ENCODE measurements at places on chromosomes 3 and 15.

DNA sequence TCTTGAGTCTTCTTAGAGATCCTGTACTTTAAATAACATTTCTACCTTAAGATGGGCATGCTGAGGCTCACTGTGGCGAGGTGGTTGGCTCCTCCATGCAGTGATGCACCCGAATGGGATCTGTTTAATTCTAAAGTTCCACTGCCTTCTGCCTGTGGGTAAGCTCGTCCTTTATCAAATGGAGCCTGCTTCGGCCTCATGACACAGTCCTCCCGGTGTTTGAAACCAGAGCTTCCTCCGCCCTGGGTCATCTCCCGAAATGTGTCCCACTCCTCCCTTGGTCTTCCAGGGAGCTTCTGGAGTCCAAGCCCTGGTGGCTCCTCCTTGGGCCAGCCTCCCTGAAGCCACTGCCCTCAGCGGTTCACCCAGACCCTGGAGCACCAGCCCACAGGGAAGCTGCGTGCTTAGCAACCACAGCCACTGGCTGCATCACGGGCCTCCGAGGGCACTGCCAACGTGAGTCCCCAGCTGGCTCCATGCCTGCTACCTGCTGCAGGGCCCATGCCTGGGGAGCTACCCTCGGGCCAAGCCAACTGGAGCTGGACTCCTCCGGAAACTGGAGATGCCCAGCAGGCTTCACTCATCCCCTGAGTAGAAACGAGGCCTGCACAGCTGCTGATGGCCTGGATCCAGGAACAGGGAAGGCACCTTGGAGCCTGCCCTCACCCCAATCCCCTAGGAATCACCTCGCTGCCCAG lies 3.3 kb downstream of the RHCG start:
- no peak for DNase-seq

DNA sequence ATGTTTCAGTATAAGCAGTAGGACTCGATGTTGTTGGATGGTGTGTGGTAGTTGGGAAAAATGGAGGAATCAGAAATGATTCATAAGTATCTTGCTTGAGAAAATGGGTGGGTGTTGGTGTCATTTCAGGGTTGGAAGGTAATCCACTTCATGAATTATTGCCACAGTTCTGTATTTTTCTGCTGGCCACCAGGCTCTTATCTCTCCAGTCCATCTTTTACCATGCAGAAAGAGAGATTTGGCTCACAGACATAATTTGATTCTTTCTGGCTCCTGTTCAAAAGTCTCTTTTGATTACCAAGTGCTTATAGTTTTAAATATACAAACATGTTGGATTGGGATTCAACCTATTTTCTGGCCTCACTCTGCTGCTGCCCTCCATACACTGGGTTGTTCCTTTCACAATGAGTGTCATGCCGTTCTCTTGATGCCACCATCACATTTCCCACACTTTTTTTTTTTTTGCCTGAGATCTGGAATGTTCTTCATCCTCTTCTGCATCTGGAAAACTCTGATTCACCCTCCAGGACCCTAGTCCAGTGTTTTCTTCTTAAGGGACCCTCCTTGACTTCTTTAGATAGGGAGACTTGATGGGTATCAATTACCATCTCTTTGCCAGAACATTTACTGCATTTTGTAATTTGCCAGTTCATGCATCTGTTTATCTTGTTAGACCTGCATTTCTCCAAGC lies 69.4 kb upstream of the GAP43 start:
- no peak for DNase-seq

DNA sequence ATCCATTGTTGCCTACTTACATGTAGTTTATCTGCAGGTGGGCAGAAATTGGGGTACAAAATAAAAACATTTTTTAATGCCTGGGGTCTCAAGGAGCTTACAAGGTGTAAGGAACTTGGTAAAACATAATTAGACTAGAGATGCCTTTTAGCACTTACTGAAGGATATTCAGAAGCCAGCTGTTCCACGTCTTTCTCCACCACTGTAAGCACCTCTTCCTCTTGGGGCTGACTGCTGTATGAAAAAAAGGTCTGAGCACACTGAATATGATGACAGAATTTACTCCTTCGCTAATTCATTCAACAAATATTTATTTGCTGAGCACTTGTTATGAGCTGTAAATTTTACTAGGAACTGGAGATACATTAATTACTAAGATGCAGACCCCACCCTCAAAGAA lies 539.1 kb downstream of the UNC13C start:
- no peak for DNase-seq

- no peak for DNase-seq
Observed at GRCh38 chr15:78492872-78493271, 14.5 kb upstream of the HYKK start.

DNA sequence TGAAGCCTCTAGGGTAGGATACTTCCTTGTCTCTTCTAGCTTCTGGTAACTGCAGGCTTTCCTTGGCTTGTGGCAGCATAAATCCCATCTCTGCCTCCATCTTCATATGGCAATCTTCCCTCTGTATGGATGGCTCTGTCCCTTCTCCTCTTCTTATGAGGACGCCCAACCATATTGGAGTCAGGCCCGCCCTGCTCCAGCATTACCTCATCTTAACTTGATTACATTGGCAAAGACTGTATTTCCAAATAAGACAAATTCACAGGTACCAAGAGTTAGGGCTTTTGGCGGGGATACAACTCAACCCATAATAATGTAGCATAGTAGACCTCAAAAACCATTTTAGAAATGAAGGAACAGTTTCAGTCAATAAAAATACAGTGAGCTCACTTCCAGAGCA lies 75.4 kb downstream of the BDH1 start:
- DNase-seq = no peak

DNA sequence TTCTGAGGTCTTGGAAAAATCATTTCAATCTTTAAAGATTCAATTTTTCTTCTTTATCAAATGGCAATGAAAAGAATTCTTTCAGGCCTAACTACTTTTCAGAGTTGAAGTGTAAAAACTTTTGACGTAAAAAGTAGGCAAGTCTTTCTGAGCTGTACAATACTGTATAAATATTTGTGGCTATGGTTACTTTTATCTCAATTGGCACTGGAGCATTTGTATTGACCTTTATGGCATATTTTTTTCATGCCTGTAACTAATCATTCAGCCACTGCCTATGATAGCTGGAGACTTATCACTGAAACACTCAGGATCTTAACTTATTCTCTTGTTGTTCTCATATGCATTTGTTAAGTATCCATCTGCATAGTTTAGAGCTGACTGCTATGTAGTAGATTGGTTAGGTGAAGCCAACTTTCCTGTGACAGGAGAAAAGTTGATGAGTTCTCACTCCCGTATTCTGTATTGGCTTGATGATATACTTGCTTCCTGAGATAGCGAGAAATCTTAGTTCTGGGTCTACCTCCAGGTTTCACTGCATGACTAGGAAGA lies 290.4 kb upstream of the TBL1XR1 start:
- DNase-seq = peak; percentile 49

DNA sequence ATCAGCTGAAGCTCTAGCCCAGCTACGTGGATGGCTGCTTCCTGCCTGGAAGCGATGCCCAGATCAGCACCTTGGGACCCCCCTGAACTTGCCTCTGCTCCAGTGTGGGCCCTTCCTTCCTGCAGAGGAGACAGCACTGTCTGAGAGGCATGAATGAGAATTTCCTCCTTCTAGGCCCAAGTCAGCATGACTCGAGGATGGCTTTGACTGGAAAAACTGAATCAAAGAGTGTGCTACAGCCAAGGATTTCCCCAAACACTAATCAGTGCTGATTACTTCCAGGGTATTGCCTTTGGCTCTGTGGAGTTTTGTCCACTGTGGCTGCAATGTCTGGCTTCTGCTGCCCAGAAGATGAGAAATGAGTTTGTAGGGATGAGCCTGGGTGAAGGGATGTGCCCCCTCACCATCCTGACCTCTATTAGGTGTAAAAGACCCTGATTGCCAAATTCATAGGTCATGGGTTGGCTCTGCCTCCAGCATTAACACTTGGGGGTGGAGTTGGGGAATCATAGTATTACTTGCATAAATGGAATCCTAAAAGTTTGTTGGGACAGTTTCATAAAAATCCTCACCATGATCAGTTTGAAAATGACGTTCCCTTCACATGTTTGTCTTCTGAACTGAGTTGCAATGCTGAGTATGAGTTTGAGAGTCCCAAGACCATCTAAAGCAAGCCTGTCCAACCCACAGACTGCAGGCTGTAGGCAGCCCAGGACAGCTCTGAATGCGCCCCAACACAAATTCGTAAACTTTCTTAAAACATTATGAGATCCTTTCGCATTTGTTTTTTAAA lies 36.7 kb downstream of the FLNB start:
- DNase-seq = no peak

DNA sequence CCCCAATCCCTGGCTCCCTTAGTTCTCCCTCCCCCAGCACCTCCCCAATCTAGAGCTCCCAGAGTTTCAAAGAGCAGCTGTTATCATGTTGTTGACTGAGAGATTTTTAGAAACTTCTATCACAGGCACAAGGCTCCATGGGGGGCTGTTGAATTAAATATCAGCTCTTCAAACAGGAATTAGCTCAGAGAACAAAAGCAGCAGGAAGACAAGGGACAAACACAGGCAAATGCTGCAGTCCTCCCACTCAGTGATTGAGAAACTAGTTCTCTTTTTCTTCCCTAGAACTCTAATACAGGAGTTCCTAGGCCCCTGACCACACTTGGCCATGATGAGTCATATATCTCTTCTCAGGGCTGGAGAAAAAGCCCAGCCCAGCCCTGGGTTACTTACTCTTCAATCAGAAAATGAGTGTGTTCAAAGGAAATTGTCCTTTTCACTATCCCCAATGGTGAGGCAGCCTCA lies 262.1 kb downstream of the IGSF11 start:
- no peak for DNase-seq

DNA sequence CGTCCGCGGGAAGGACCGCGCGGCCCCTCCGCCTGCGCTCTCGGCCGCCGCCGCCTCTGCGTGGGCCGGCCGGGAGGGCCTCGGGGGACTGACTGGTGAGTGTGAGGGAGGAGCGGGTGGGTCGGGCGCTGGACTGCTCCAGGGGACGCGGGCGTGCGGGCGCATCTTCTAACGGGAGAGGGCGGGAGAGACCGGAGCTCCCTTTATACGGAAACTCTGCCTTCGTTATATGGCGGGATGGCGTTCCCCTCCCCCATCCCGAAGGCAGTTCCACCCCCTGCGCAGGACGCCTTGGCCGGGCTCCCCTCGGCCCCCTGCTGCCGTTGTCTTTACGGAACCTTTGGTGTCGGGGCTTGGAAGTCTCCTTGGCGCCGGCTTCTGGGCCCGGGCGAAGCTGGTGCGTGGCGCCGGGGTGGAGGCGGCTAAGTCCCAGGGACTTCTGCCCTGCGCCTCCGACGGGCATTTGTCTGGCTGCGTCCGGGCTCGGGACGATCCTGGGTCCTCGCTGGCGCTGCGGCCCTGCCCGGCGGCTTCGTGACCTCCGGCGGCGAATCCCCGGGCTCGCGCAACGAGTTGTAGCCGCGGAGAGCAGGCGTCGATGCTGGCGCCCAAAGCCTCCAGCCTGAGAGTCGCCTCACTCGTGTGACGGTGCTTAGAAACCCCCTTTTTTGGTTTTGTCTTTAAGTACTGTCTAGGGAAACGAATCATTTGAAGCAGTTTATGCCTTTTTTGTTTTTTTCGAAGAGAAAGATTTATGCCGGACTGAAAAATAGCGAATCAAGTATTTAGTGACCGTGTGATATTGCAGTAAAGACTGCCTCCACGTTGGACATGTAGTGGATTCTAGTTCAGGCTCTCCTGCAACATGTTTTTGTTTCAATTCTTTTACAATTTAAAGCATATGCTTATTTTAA lies 623 bp downstream of the ZNF639 start:
- DNase-seq = peak; percentile 47

DNA sequence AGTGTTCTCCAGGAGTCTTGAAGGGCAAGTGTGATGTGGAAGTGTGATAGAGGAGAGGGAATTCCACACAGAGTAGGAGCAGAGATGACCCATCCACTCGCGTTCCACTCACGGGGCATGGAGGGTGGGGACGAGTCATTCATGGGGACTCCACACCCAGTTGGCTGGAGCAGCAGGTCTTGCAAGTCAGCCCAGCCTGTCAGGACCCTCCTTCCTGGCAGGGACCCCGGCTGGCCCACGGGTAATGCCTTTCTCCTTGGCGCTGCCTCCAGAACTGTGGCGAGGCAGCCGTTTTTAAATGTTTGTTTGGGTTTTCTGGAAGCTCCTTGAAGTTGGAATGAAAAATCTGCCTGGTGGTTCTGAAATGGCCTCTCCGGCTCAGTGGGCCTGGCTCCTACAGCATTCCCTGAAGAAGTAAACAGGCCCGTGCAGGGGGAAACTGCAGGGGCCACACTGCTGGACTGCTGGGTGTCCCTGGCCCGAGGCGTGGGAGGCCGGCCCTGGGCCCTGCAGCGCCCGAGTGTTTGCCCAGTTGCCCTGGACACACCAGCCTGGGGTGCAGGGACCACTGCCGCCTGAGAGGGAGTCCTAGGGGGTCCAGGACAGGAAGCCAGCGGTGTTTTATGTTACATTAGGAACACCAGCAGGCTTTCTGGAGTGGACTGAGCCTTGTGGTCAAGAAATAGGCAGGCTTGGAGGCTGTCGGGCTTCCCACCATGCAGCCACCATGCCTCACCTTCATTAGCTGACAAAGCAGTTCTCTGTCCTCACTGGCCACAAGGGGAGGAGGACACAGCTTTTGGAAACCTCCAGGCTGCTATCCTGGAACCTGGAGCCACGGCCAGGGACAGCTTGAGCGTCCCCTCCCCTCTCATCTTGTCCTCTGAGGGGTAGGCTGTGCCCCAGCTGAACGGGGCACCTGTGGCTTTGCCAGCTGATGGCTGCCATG lies 61.3 kb downstream of the CEMIP start:
- no peak for DNase-seq

- DNase-seq = peak; percentile 41
Observed at GRCh38 chr3:46496746-46497555, 825 bp upstream of the RTP3 start.

- DNase-seq = peak; percentile 68
Observed at GRCh38 chr15:99016680-99017321, 9.2 kb upstream of the PGPEP1L start.

GRCh38 chr3:148990236-148990635 lies 1.1 kb upstream of the GYG1 start:
- no peak for DNase-seq

DNA sequence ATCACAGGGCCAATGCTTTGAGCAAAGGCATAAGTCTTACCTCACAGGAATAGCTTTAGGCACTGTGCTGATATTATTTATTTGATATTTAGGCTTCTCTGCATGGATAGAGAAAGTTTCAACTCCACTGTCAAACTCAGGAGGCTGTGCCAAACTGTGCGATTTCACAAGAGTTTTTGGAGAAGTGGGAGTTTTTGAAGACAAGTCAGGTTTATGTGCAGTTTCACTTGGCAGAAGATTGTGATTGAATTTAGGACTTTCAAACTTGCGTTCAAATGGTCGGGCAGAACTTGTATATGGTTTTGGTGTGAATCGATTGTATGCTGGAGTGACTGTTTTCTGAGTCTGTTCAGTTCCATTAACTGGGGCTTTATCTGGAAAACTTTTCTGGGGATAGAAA lies 113.7 kb downstream of the TJP1 start:
- DNase-seq = no peak

Measured in NCI-H226 (cell line).